ENCODE measurements at places on chromosomes 12 and 14.
A peak's percentile ranks its signal among the peaks of the same experiment; 100 is the strongest.

DNA sequence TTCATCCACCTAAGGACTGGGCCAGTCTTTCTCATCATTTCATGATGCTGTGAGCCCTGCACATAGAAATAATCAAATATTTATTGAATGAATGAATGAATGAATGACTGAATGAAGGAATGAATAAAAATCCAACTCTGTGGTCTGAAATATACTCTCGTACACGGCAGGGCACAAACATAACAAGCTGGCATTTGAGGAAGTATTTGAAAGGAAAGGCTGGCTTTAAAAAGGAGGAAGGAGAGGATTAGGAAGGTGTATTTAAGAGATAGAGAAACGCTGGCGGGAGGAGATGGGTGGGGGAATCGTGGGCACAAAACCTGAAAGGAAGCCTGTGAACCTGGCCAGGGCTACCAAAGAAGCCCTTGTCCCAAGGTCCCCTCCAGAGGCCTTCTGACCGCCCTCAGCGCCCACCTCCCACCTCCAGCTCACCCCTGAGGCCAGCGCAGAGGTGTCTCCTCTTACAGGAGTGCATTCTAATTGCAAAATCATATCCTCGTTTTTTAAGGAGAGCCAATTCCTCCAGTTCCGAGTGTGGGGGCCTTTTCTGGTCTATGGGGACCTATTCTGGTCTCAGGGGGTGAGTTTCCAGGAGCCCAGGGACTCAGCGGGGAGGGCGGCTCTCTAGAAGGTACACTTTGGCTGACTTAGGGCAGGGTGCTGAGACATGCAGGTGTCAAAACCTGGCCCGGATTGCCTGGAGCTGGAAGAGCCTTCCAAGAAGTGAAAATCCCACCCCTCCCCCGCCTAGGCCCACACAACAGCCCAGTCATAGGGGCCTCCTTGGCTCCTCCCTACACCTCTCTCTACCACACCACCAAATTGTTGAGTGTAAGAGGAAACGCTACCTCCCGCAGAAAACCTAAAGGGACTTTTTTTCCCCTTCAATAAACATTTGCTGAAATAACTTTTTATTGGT lies 8.7 kb upstream of the JDP2 start:
- DNase-seq, result peak; percentile 14

DNA sequence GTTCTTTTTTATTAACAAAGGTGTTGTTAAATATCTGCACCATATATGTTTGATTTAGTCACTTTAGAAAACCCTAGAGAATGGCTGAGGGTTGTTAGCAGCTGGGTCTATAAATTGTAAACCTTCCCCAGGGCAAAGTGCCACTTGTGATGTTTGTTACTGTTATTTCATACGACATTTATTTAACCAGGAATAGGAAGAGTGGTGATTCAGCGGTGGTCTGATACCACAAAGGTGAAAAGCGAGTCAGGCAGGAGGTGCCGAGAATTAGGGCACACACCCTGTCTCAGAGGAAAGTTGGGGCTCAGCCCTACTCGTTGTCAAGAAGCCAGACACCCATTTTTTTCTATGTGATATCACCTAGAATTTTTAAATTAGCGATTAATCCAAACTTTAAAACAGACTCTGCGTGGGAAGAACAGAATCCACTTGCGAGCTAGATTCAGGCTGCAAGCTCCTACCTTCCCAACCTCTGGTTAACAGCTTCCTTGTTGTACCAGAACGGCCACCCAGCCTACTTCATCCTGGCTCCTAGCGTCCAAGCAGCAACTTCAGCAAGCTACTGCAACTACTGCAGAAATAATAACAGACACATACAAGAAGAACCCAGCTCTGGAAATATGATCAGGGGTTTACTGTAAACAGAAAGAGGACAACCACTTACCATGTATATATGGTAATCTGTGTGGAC lies 126.7 kb downstream of the TMEM132D start:
- no peak for DNase-seq

GRCh38 chr12:113098441-113099028 lies 37.0 kb downstream of the RASAL1 start:
- DNase-seq, result peak; percentile 66

DNA sequence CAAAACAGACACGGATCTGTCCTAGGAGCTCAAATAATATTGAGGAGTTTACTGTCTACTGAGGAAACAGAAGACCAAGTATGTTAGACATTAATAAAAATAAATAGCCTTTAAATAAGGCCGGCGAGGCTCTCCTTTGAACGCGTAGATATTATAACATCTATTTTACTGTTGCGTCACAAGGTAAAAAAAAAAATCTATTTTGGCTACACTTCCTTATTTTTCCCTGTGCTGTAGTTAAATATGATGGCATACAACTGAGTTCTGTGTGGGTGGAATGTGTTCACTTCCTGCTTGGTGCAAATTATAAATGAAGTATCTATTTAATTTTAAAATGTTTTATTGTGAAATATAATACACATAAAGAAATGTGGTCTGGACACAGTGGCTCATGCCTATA lies 17.2 kb upstream of the RAD52 start:
- no peak for DNase-seq

GRCh38 chr12:89781946-89782550 lies 73.4 kb upstream of the ATP2B1 start:
- no peak for DNase-seq

DNA sequence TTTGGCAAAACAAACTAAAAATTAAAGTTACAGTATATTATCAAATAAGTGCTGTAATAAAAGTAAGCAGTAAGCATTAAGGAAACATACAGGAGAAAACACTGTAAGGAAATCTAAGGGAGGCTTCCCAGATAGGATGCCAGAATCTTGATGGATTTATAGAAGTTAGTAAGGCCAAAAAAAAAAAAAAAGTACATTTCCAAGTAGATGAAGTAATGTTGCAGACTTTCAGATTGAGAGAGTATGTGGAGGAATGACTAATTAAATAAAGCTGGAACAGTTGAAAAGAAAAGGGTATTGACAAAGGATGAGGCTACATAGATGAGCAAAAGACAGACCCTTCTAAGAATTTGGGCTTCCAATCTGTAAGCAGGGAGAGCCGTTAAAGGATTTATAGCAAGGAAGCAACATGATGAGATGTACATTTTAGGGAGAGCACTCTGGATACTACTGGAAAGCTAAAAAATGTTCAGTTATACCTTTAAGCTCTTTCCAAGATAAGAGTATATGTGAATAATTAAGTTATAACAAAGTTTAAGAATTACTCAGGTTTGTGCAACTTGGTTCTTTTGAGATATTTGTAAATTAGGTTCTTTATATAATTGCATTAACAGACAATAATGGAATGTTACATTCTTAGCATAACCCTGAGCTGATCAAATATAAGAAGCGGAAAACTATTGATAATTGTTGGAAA lies 87.5 kb upstream of the MON2 start:
- no peak for DNase-seq

DNA sequence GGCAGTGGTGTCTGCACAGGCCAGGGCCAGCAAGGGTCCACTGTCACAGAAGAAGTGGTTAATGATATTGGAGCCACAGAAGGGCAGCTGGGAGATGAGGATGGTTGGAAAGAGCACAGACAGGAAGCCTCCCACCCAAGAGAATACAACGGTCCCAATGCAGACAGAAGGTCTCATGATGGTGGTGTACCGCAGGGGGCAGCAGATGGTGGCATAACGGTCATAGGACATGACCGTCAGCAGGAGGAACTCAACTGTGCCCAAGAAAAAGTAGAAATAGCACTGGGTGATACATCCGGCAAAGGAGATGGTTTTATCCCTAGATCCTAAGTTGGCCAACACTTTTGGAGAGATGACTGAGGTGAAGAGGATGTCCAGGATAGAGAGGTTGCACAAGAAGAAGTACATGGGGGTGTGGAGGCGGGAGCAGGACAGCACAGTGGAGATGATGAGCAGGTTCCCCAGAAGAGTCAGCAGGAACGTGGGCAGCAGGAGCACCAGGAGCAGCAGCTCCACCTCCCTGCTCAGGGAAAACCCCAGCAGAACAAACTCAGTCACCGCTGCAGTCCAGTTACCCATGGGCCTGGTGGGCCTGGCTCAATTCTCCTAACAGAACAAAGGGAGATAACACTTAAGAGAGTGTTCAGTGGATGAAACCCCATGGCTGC lies 9.8 kb downstream of the OR6J1 start:
- no peak for DNase-seq

DNA sequence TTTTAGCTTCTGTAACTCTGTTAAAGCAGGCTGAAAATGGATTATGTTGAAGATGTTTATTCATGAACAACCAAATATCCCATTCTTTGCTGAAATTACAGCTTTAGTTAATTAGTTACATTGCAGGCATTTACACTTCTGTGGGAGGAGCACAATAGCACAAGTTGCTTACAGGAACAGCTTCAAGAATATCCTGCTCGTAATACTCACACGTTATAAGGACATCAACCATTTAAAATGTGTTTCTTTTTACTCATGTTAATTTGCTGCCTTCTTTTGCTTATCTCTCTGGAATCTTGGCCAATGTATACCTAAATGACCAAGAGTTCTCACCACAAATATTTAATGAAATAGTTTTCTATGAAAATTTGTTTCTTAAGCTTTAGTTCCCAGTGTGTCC lies 305.2 kb upstream of the SYT1 start:
- DNase-seq, result no peak

DNA sequence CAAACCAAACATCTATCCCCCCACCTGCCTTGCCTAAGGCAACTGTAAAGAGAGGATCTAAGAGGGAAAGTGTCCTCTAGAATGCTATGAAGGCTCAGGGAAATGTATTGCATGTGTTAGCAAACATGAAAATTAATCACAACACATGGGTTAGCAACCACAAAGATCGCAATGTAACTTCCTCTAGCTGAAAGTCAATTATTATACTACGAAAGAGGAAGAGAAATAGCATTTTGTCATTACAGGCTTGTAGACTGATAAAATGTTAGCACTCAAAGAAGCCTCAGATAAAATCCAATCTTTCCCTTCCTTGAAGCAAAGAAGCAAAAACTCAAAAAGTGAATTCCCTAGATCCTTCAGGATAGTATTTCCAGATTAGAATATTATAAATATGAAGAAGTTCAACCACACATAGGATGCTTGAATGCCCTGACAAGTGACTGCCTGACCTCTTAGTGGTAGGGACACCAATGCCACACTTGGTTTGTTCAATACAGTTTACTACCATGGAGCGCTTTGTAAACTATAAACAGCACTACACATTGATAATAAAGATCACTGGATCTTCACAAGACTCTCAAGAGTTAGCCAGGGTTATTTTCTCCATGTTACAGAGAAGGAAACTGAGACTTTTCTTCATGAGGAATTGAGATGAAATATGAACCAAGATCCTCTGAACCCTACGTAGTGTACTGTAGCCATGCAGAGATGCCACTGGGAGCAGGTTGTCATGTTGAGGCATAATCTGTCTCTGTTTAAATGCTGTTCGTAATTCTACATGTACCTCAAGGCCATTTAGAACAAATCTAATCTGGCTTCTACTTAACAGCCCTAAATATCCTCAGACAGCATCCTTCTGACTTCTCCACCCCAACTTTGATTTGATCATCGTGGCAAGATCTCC lies 100.7 kb downstream of the ITPR2 start:
- DNase-seq, result no peak

GRCh38 chr12:5210179-5210922 lies 166.7 kb downstream of the KCNA5 start:
- DNase-seq, result no peak

DNA sequence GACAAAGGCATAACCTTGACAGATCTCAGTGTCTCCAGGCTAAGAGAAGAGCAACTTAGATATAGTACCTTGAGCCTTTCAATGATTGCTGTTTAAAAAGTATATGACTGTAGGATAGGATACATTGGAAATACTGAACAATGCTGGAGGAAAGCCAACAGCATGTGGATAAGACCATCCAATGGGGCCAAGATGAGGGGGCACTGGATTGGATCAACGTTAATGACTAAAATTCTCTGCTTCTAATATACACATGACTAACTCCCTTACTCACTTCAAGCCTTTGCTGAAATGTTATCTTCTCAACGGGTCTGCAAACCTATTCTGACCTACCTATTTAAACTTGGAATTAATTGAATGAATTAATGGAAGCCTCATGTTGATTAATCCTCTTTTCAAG lies 354.9 kb downstream of the RAD51B start:
- no peak for DNase-seq

DNA sequence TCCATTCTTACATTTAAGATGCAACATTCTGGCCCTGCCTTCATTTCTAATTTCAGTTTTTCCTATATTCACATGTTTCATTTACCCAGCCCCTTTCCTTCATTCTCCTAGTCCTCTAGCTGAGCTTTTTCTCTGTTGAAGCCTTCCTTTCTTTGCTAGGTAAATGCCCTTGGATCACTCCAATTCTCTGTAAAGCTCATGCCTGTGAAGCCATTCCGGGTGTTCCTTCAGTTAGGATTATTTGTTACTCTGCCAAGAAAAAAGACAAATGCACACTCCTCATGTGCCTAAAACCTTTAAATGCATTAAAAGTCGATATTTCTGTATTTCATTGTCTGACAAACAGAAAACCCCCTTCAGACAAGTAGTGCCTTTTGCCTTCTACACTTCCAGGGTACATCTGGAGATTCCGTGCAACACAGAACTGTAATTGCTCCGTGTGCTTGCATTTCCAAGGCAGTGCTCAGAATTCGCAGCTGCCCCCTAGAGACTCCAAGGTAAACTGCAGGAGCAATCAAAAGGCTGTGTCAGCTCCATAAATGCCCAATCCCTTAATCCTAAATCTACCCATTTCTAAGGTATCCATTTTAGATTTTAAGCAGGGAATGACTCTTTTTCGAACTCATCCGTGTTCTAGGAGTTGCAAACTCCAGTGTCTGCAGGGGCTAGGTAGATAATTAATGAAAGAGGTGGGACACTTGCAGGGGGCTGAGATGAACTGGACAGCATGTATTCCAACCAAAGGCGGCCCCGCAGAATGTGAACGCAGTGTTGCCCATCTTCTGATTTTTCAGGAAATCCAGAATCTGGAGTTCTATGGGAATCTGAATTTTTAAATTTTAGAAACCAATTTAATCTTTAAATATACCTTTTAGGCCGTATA lies 320.2 kb downstream of the GRIN2B start:
- DNase-seq, result no peak

- no peak for DNase-seq
Measured at GRCh38 chr14:38856798-38857197, 246.2 kb downstream of the SEC23A start.

- DNase-seq, result no peak
Measured at GRCh38 chr12:69608114-69608513, 2.6 kb downstream of the LRRC10 start.

GRCh38 chr12:32586390-32586789 lies 92.7 kb upstream of the DNM1L start:
- no peak for DNase-seq

All from activated CD4-positive, alpha-beta T cell treated with anti-CD3 and anti-CD28 coated beads for 4 hours (primary cell).